ENCODE measurements at places on chromosomes 2 and 18.

- DNase-seq: no peak
Measured at GRCh38 chr18:9854801-9855676, 30.7 kb upstream of the TXNDC2 start.

DNA sequence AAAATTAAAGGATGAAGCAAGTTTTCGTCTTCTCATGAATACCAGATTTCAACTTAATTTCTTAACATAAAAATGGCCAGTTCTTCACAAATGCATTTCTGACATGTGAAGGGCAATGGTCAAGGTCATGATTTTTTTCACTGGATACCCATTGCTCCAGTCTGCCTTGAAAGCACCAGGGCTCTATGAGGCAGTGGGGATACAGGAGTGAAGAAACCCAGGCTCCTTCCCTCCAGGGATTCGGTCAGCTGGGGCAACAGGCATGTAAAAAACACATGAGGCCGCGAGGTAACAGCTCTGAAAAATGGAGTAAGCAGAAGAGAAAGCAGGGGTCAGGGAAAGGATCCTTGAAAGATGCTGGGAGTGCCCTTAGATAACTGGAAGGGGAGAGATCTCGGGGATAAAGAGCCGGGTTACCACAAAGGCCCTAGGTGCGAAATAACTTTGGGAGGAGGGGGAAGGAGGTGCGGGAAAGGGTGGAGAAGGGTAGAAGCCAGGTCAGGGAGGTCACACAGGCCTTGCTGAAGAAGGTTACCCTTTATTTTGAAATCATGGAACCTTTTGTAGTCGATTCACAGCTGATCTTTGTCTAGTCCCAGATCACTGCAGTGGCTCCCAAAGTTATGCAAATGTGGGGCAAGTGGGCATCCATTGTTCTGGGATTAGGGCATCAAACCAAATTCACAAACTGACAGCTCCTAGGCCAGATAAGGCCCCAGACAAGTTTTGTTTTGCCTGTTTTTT, 5.2 kb upstream of the SPRED2 start:
- DNase-seq: no peak

GRCh38 chr2:53826587-53827397, 33.0 kb downstream of the GPR75 start:
- no peak for DNase-seq

- DNase-seq: no peak
Measured at GRCh38 chr2:178227187-178227586, 32.9 kb downstream of the OSBPL6 start.

Data from activated naive CD4-positive, alpha-beta T cell (primary cell).